Activated CD4-positive, alpha-beta T cell treated with anti-CD3 and anti-CD28 coated beads, Interleukin-2, amount 50 U/mL, for 1 hour (primary cell): ENCODE measurements at places on chromosomes 7 and 10.

- no peak for DNase-seq
Observed at GRCh38 chr10:9786101-9786500, 1231.6 kb upstream of the CELF2 start.

- DNase-seq: no peak
Observed at GRCh38 chr7:43536773-43537172, 46.1 kb upstream of the STK17A start.

- no peak for DNase-seq
Observed at GRCh38 chr10:114081911-114082583, 38.4 kb downstream of the ADRB1 start.

DNA sequence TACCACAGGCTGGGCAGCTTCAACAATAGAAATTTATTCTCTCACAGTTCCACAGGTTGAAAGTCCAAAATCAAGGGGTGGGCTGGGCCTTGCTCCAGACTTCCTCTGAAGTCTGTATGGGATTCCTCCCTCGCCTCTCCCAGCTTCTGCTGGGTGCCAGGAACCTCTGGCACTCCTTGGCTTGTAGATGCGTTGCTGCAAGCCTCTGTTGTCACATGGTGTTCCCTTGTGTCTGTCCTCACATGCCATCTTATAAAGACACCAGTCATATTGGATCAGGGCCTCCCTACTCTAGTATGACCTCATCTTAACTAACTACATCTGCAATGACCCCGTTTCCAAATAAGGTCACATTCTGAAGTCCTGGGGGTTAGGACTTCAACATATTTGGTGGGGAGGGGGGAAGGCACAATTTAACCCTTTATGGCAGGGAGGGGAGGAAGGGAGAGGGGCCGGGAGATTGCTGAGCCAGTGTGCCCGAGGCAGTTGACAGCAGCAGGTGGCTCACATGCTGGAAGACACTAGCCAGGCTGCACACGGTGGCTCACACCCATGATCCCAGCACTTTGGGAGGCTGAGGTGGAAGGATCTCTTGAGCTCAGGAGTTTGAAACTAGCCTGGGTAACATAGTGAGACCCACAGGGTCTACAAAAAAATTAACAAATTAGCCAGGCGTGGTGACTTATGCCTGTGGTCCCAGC, 18.8 kb downstream of the ZNF282 start:
- DNase-seq: no peak

DNA sequence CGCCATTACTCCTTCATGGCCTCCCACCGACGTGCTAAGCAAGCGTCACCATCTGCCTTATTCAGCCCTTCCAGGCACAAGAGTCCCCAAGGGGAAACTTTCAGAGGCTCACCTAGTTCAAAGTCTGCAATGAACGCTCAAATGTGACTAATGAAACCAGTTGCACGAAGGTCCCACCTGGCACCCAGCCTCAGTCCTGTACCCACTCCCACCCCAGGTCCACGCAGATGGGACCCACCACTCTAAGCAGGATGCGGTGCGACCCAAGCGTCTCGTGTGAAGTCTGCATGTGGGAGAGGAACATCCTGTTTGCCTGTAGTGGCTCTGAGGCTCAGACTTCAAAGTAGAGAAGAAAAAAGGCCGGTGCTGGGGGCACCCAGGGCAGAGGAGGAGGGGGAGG, 40.3 kb downstream of the RGS10 start:
- DNase-seq: peak; percentile 84

DNA sequence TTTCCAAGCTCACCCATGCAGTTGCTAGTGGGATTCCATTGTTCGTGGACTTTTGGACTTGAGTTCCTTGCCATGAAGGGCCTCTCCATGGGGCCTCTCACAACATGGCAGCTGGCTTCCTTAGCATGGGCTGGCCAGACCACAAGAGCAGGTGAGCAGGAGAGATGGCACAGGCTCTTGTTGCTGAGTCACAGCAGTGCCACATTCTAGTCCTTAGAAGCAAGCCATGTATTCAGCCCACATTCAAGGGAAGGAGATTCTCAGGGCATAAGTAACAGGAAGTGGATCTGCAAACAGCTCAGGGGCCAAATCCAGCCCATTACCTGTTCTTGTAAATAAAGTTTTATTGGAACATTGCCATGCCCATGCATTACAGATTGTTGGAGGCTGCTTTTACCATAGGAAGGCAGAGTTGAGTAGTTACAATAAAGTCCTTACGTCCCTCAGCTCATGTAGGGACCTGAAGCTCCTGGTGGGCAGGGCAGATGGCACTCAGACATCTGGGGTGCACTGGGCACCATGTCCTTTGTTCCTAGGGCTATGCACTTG, 481.5 kb upstream of the FOXK1 start:
- no peak for DNase-seq

- no peak for DNase-seq
Observed at GRCh38 chr10:71927776-71928592, 36.2 kb upstream of the CHST3 start.
